Naive thymus-derived CD8-positive, alpha-beta T cell (primary cell): ENCODE measurements at places on chromosomes 6 and 20. TPM values are rescaled to one million over a fixed set of nuclear protein-coding genes. Genes with fewer than 3 reads are reported as not detected.

Gene CCN6
- not detected for total RNA-seq

DNA sequence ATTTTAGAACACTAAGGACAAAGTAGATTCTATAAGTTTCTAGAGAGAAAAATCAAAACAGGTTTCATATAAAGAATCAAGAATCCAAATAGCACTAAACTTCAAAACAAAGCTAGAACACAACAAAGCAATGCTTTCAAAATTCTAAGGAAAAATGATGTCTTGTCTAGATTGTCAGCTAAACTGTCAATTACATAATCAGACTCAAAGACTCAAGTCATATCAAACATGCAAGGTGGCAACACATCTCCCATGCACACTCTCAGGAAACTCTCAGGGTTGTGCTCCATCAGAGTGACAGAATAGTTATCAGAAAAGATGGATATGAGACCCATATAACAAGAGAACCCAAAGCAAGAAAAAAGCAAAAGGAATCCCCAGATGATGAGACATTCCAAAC is 23.9 kb downstream of the HACE1 start:
- H3K4me3 ChIP-seq = no peak overlapping the region
- no peaks in the 10 kb centered on the region for H3K27me3 ChIP-seq
- H3K36me3 ChIP-seq = peaks cover 39% of the 10 kb centered on the region

GRCh38 chr6:169946971-169947370 is 195.5 kb downstream of the ERMARD start:
- H3K4me1 ChIP-seq = no peaks in the 10 kb centered on the region
- DNase-seq = no peak
- no peak overlapping the region for H3K27ac ChIP-seq
- no peak overlapping the region for H3K4me3 ChIP-seq
- peaks cover 2% of the 10 kb centered on the region for H3K36me3 ChIP-seq

DNA sequence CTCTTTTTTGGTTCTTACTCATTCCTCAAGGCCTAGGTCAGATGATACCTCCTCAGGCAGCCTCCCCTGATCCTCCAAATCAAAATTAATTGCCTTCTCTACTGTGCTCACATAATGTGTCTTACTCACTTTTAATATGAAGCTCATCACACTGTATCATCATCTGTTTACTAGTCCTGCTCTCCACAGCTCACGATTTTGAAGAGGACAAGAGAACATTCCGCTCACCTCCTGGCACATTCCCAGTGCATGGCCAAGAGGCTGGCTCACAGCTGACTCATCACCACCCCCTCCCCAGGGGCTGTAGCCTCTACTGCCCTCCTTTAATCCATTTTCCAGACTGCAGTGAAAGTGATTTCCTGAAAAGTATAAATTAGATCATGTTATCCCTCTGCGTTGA is 133.1 kb downstream of the ALDH8A1 start:
- no peak overlapping the region for H3K4me3 ChIP-seq
- H3K27me3 ChIP-seq = no peaks in the 10 kb centered on the region
- no peaks in the 10 kb centered on the region for H3K36me3 ChIP-seq
- H3K4me1 ChIP-seq = no peaks in the 10 kb centered on the region
- DNase-seq = no peak

GRCh38 chr6:72755752-72756151 is 133.9 kb downstream of the KCNQ5 start:
- no peak overlapping the region for H3K4me3 ChIP-seq
- H3K27me3 ChIP-seq = no peaks in the 10 kb centered on the region
- DNase-seq = no peak

GRCh38 chr6:157514659-157515496 is 133.9 kb downstream of the ZDHHC14 start:
- peaks cover 13% of the 10 kb centered on the region for H3K4me1 ChIP-seq
- no peaks in the 10 kb centered on the region for H3K36me3 ChIP-seq
- no peak for DNase-seq
- H3K27me3 ChIP-seq = no peaks in the 10 kb centered on the region

- H3K27me3 ChIP-seq = no peaks in the 10 kb centered on the region
- peaks cover 5% of the 10 kb centered on the region for H3K36me3 ChIP-seq
- peak overlapping the region; percentile 100 for H3K4me3 ChIP-seq
- no peak for DNase-seq
- peak overlapping the region; percentile 99 for H3K27ac ChIP-seq
These were observed 2.4 kb upstream of the TBCC start for GRCh38 chr6:42748203-42748898.

DNA sequence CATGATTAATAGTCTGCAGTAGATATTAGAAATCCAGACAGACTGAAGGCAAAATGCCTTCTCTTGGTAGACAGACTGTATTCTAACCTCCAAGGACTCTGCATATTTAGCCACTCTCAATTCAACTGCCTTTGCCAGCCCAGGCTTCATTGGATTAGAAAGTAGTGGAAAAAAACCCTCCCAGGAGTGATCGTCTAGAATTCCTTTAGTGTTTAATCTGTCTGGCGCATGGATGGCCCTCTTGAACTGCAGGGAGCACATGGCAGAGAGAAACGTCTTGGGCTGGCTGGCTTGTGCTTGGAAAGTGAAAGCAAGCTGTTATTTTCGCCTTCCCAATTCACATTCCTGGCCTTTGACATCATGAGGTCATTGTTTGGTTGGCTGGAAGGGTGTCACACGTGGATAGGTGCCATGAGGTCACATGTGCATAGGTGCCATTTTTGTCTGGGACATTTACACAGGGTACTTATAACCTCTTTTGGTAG is 30.9 kb upstream of the NEDD9 start:
- peaks cover 50% of the 10 kb centered on the region for H3K4me1 ChIP-seq
- no peaks in the 10 kb centered on the region for H3K27me3 ChIP-seq
- no peak for DNase-seq
- H3K36me3 ChIP-seq = no peaks in the 10 kb centered on the region
- no peak overlapping the region for H3K4me3 ChIP-seq

Gene SAYSD1
- 22.8 TPM for total RNA-seq

Gene MRAP2
- total RNA-seq = not detected

DNA sequence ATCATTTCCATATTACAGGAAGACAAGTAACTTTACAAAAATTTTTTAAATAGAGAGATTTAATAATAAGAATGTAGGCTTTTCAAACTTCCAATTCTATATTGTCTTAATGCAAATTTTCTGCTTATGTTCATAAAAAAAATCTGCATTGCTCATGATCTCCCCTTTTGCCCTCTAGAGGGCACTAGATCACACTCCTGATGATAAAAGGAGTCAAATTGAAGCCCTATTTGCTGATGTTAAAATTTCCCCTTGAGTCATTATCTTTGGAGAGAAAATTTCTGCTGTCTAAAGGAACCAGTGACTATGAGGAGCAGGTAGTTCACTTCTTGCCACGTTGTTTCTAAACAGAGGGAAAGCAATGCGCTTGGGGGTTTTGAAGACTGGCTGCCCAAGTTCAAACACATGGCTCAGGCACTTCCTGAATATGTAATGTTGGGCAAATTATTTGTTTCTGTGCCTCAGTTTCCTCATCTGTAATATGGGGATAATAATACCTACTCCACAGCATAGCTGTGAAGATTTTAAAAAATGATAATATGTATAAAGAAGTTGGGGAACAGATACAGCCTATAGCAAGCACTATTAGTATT is 874.2 kb downstream of the TFAP2A start:
- H3K36me3 ChIP-seq = no peaks in the 10 kb centered on the region
- peaks cover 3% of the 10 kb centered on the region for H3K27me3 ChIP-seq
- H3K27ac ChIP-seq = no peak overlapping the region
- no peaks in the 10 kb centered on the region for H3K4me1 ChIP-seq
- H3K4me3 ChIP-seq = no peak overlapping the region

Gene KCNK15
- not detected for total RNA-seq

- H3K27me3 ChIP-seq = no peaks in the 10 kb centered on the region
- no peak overlapping the region for H3K27ac ChIP-seq
- H3K36me3 ChIP-seq = no peaks in the 10 kb centered on the region
- no peak overlapping the region for H3K4me3 ChIP-seq
These were observed 79.0 kb downstream of the ADTRP start for GRCh38 chr6:11699576-11699975.

DNA sequence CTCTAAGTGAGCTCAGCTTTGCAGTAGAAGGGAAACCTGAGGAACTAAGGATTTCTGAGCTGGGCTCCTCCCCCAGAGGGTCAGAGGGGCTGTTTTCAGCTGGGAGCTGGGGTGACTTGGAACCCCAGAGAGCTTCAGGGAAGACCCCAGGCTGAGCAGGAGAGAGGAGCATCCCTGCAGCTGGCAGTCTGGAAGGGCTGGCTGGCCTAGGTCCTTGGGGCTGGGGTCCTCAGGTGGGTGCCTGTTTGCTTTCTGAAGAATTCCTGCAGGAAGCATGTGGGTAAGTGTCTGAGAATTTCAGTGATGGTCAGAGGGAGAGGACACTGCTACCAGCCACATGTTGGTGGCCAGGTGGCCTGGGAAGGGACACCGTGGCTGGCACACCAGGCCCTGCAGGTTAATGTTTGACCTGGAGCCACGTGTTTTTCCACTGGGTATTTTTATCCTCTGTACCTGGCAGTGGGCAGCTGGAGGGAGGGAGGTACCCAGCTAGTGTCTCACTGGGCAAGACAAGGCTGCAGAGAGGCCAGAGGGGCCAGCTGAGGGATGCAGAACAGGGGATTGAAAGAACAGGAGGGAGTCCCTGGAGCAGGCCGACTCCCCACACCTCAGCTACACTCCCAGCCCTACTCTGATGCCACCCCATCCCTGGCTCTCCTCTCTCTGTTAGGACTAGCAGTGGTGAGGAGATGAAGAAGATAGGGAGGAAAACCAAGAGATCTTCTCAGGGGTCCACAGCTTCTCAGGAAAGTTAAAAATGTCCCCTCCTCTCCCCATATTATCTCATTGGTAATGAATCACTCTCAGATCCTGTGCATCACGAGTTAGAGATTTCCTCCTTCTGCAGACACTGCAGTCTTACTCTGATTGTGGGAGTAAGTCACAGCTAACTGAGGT is 143.6 kb downstream of the VEGFA start:
- H3K36me3 ChIP-seq = no peaks in the 10 kb centered on the region
- no peak for DNase-seq
- no peak overlapping the region for H3K4me3 ChIP-seq
- H3K27ac ChIP-seq = no peak overlapping the region
- peaks cover 5% of the 10 kb centered on the region for H3K27me3 ChIP-seq

DNA sequence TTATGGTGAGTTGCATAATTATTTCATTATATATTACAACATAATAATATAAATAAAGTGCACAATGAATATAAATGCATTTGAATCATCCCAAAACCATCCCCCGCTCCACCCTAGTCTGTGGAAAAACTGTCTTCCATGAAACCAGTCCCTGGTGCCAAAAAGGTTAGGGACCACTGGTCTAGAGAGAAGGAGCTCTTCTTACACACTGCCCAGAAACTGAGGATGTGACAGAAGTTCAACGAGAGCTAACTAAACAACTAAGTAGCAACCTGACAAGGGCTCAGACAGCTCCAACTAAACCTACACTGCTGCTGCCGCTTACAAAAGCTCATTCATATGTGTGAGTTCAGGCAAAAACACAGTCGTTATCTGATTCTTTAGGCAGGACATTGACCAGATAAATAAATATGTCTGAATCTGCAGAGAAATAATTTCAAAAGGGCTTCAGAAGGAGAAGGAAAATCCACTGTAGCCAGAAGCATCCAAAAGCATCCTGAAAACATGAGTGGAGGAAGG is 125.9 kb downstream of the ATXN1 start:
- peaks cover 27% of the 10 kb centered on the region for H3K4me1 ChIP-seq
- no peaks in the 10 kb centered on the region for H3K36me3 ChIP-seq
- no peak overlapping the region for H3K27ac ChIP-seq
- no peak for DNase-seq
- no peak overlapping the region for H3K4me3 ChIP-seq

Gene OR12D1
- total RNA-seq = not detected

GRCh38 chr20:62642051-62642665 is at the start of gene SLCO4A1:
TSS of gene SLCO4A1 (plus strand) at chr20:62642503. CDS start at chr20:62656455, 13,952 bp downstream.
- peak within 1 kb of the TSS; percentile 71 for H3K27ac ChIP-seq
- peak within 1 kb of the TSS; percentile 73 for H3K4me3 ChIP-seq
- H3K27me3 ChIP-seq = peaks cover 5% of the 10 kb centered on the region
- DNase-seq = peak; percentile 87
- peaks cover 10% of the 10 kb centered on the region for H3K4me1 ChIP-seq

Gene CCN5
- total RNA-seq = not detected
